ENCODE measurements at places on chromosomes 7 and 10.

DNA sequence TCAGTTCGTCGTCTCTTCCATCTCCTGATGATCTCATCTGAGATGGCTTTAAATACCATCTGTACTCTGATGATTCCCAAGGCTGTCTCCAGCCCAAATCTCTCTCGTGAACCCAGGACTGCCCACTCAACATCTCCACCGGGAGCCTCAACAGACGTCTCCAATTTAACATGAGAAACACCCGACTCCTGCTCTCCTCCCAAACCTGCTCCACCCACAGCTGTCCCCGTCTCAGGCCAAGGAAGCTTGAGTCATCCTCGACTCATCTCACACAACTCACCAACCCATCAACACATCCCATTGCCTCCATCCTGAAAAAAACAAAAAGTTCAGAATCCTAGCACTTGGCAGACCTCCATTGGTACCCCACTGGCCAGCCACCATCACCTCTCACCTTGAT is 29.7 kb upstream of the CALN1 start:
- DNase-seq: no peak

DNA sequence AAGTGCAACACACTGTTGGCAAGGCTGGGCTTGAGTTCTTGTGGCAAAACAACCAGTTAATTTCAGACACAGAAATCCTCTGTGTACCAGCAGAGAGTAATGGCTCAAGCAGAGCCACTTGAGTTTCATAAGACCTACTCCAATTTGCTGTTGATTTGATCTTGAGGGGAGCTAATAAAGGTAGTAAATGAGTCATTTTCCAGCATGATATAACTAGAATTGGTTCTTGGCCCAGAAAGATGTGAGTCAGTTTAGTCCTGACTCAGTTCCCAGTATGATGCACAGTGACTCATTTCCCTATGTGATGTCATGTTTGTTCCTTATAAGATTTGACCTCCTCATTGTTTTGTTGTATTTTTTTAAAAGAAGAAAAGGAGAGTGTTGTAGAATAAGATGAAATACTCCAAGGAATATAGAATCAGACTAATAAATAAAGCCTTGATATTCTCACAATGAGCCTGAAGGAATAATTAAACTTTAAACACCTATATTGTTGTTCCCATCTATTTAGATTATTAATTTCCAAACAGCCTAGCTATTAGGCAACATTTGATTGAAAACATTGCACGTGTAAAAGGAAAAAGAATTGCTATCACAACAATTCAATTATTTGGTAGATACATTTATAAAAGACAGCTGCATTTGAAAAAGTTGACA is 186.2 kb downstream of the REEP3 start:
- DNase-seq: no peak

DNA sequence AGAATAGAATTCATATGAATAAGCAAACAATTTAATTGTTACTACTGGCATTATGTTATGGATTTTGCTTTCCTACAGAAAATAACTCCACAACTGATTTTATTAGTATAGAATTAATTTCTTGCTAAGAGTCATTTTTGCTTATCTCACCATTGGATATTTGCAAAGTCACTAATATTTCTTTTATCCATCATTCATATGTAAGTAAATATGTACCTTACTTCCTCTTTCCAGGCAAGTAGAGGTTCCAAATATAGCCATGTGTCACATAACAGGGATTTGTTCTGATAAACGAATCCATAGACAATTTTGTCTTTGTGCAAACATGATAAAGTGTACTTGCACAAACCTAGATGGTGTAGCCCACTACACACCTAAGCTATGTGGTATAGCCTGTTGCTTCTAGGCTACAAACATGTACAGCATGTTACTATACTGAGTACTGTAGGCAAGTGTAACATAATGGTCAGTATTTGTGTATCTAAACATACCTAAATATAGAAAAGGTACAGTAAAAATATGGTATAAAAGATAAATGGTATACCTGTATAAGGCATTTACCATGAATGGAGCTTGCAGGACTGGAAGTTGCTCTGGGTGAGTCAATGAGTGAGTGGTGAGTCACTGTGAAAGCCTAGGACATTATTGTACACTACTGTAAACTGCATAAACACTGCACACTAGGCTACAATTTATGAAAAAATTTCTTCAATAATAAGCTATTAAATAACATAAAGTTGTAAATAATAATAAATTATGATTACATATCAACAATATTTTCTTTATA is 18.3 kb downstream of the KLLN start:
- DNase-seq: no peak

DNA sequence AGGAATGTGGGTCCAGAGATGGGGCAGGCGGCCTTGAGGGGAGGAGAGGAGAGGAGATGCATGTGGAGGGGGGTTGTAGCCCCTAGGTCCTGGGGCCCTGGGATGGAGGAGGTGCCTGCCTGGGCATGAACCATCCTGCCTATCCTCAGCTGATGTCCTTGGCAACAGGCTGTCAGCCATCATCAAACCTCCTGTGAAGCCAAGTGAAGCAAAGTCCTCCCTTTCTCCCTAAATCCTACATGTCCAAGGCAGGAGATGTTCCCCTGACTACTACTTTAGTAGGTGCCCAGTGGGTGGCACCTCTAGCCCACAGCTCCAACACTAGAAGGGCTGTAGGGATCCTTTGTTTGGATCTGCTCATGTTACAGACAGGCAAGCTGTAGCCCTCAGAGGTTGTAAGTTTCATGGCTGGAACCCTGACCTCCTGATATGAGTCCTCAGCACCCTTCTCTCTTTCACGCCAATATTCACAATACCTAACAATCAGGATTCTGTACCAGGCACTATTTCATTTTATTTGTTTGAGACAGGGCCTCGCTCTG is 66.6 kb upstream of the SYPL1 start:
- no peak for DNase-seq

GRCh38 chr10:3866332-3866731 is 81.3 kb upstream of the KLF6 start:
- no peak for DNase-seq

DNA sequence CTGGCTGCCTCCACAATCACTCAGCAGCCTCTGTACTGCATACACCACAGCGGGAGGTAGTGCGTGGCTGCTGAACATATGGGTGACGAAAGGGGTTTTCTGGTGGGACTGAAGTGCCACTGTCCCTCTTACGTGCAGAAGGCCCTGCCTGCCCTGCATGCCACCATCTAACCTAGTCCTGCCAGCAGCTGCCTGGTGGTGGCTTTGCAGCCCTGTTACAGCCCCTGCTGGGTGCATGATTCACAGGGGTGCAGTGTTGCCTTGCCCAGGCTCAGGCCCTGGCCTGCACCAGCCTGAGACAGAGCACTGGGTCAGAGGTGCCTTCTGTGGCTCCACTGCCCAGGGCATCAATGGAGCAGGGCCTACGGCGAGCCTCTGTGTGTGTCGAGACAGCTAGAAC is 50.1 kb downstream of the SYPL1 start:
- no peak for DNase-seq

DNA sequence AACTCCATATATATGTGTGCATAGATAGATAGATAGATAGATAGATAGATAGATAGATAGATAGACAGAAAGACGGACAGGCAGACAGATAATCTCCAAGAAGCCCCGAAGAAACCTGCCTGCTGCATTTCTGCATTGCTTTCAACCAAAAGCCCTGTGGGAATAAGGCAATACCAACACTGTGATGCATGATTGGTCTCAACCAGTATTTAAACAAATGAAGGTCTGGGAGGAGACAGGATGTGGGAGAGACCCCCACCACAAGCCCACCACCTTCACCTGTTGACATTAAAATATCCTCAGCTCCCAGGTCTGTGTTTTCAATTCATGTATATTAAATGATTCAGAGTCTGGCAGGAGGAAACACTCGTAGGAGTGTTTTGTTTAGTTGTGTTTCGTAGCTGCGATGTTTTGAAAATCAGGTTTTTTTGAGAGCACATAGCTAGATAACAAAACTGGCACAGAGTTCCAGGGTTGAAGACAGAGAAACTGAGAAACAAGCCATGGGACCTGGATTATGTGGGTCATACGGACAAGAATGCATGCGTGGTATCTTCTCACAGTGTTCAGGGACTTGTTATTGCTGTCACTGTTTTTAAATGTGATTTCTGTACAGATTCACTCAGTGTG is 200.7 kb upstream of the AHR start:
- no peak for DNase-seq

DNA sequence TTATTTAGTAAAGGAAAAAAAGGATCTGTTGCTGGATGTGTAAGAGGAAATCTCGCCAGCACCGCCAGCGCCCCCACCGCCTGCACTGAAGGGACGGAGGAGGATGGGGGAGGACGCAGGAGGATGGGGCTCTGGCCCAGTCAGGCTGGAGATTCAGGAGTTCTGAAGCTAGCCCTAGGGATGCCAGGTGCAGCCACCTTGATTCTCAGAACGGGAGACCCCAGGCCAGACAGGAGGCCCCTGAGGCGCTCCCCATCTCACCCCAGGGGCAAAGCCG is 1.3 kb downstream of the CAMK2B start:
- no peak for DNase-seq

DNA sequence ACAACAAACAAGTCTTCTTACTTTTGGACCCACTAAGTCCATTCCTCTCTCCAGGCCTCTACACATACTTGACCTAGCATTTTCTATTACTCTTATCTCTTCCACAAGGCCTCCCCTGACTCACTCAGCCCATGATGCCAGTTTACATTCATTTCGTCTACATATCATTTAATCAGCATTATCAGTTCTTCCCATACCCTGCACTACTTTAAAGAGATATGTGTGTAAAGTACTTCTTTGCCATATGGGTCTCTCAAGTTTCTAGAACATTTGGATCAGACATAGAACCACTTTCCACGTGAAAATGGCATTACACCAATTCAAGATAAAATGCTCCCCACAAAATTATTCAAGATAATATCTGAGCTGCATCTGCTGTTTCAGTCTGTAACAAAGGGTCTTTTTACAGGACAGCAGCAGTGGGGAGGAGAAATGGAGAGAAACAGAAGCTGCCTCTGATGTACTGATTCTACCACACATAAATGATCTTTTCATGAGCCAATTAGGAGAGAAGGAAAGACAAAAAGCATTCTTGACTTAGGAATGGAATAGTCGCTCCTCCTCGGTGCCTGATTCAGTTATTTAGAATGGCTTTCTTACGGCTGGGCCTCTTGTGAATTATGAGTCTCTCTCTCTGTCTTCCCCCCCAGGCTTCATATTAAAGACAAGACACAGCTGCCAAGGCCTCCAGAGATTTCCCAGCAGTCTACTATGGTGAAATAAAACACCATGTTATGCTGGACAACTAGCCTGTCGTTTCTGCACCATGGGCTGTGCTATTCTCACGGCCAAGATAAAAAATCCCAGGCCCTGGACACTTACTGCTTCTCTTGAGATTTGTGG is 46.9 kb upstream of the SEPTIN7 start:
- DNase-seq: peak; percentile 93

DNA sequence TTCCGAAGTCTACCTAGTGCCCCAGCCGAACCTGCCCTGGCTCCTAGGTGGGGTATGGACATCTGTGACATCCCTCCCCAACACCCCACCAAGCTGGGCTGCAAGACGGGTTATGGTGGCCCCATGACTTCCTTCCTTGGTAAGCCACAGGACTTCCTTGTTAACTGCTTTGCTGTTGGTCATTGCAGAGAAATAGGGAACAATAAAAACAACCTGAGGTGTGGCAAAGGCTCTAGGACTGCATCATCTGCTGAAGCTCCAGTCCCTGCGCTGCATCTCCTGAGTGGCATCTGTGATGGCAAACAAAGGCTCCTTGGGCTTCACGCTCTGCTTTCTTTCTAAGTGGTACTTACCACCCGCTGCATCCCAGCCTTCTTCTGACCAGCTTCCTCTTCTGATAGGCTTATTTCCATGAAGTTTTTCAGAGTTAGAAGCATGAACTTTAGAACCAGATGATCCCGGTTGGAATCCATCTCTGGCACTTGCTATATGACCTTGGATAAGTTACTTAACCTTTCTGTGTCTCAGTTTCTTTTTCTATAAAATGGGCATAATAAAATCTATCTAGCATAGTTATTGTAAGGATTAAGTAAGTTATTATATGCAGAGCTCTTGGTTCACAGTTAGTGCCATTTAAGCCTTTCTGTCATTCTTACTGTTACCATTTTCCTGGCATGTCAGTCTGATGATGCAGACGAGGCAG is 216.8 kb downstream of the RPS24 start:
- no peak for DNase-seq

DNA sequence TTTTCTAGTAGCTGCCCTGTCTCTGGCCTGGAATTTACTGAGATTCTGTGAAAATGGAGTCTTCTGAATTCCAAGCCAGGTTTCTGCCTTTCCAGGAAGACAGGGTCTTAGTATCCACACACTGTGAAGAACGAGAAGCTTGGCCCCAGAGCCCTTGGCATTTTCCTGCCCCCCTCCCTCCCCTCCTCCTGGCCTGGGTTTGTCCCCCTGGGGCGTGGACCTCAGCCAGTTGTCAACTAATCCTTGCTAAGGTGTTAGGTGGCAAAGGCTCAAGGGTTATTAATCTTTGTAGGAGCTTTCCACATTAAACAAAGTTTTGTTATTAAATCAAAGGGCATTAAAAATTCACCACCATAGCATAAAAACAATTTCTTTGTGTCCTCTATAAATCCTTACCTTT is 329.5 kb downstream of the RNLS start:
- no peak for DNase-seq

- no peak for DNase-seq
These were observed 46.2 kb upstream of the PDCD4 start for GRCh38 chr10:110825508-110825907.

- no peak for DNase-seq
These were observed 729 bp downstream of the DNAJB6 start for GRCh38 chr7:157337316-157338149.

- no peak for DNase-seq
These were observed 390.1 kb downstream of the TCERG1L start for GRCh38 chr10:130921461-130921860.

- no peak for DNase-seq
These were observed 75.7 kb upstream of the ASAH2 start for GRCh38 chr10:50326757-50327701.

GRCh38 chr7:101216001-101216859 is 1.2 kb downstream of the PLOD3 start:
- DNase-seq: no peak

DNA sequence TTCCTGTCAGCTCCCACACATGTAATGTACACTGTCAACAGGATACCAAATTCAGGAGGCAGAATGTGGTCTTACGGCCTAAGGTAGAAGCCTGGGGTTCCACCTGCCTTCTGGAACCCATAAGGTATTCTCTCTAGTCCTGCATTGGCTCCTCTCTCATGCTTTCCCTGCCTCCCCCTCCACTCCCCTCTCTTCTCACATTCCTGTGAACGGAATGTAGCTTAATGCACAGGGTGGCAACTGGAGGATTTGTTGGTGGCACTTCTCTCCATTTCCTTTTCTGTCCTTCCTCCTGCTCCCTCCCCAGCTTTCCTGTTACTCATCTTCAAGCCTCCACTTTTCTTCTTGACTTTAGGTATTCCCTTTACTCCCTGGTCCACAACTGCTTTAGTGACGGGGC is 11.5 kb upstream of the FLNC start:
- no peak for DNase-seq

- no peak for DNase-seq
These were observed 3.5 kb downstream of the MGAM start for GRCh38 chr7:141999058-141999623.

GRCh38 chr10:4064489-4064888 is 279.5 kb upstream of the KLF6 start:
- DNase-seq: no peak

- no peak for DNase-seq
These were observed 805.1 kb downstream of the TNS3 start for GRCh38 chr7:46776790-46777189.

All from globus pallidus (tissue), 1 donor.